ENCODE measurements at places on chromosomes 2 and 18. TPM values are rescaled to one million over a fixed set of nuclear protein-coding genes. Genes with fewer than 3 reads are reported as not detected.

DNA sequence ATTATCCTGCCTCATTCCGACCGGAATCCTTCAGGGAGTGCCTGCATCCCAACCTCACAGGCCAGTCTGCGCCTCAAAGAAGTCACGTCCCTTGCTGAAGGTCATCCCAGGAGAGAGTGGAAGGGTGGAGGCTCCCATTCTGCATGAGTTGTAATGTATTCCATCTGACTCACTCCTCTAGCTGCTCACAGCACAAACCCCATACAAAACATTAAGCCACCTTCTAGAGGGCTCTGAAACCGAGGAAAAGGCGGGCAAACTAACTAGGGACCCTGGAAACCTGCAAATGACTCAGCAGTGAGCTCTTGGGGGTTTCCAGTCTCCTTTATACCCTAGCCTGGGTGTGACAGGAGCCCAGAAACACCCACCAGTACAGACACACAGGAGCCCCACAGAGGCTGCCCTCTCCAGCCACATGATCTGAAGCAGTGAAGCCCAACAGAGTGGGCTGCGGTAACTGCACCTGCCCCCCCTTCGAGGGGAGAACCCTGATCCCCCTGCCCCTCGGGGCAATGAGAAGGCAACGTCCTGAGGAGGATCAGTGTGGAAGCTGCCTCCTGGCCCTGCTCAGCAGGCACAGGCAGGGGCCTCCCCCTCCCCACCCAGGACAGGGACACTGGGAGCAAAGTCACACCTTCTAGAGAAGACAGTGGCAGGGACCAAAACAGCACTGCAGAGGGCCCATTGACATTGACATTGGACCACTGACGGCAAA is 69.3 kb upstream of the SNTG2 start:
- no peak for DNase-seq

DNA sequence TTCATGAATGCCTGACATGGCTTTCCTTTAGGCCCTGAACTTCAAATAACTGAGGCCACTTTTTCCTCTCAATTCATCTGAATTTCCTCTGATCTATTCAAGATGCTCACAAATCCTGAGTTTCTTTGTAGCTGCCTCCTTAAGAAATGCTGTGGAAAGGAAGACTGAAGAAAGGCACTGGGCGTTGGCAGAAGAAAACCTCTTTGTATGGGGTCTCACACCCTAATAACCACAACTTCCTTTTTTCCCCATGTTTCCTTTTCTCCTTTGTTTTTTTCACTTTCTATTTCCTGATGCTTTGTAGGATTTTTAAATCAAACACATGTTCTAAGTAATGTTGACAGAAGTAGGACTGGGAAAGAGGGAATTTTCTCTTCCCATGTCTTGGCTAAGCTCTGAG is 447.4 kb downstream of the CMPK2 start:
- no peak for DNase-seq

- peak; percentile 58 for DNase-seq
These were observed 36.2 kb upstream of the ACAA2 start for GRCh38 chr18:49849331-49850217.

NTSR2 gene
- not detected for total RNA-seq

ADAM23 gene
- 21.3 TPM for total RNA-seq

Measured in H1 (cell line).